Naive thymus-derived CD4-positive, alpha-beta T cell (primary cell): ENCODE measurements at places on chromosomes 5 and 9.
A peak's percentile ranks its signal among the peaks of the same experiment; 100 is the strongest.

GRCh38 chr9:77903666-77904285 lies 127.8 kb downstream of the GNAQ start:
- no peak for DNase-seq

GRCh38 chr5:149526845-149527590 lies 24.2 kb downstream of the CSNK1A1 start:
- no peak for DNase-seq

GRCh38 chr9:105232207-105232606 lies 12.2 kb upstream of the SLC44A1 start:
- no peak for DNase-seq

DNA sequence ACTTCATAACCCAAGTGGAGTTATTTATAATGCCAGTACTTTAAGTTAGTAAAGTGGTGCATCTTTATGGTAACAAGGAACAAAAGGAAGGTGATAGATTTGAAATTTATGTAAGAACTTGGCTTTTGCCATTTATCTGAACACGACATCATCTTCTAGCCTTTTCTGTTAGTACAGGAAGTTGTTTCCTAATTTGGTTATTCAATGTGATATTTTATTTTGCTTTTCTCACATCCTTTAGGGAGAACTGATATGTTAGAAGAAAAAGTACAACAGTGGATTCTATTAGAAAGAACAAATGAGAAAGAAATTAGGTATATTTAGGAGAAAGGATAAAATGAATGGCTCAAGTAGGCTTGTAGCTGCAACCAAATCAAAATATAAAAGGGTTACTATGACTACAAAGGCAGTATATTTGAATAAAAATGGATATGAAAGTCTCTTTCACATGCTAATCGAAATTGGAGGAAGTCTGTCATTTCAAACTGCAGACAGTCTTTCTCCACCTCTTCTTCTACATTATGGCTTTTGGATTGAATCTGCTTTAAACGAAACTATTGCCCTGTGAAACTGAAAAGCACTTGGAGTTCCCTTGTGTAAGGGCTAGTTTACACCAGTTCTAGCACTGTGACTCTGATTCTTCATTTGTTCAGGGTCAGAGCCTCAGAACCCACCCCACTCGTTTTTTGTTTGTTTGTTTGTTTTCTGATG lies 18.5 kb upstream of the SLC24A2 start:
- no peak for DNase-seq

DNA sequence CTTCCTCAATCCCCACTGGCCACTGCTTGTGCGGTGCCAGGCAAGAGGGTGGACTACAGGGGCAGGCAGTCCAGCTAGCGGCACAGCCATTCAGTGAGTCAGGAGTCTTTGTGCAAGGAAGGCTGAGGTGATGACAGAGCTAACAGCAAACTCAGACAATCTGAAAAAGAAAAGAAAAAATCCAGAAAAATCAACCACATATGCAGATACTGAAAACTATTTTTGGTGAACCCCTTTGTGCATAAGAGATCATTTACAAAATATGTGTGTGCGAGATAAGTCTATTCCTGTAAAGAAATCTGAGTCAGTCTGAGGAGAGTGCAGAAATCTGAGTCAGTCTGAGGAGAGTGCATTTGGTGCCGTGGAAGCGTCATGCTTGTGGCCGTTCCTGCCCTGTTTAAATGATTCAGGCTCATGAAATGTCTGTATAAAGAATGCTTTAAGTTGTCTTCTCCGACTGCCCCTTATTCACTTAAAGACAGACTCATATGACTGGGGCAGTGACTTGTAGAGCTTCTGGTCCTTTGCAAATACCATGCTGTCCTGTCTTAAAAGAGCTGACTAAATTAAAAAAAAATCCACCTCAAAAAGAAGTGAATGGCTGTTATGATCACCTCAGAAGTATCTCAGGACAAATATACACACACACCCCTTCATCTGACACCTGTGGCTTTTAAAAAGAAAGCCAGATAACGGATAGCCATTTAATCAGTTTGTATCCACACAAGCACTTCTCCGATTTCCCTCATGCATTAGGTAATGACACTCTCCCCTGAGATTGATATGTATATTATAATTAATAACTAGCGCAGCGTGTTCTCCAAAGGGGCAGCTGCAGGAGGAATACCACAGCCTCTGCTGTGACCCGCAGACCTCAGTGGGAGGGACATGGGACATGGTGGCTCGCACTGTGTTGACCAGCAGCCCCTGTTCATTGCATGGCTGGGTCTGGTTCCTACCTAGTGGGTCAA lies 47.3 kb downstream of the TRIO start:
- DNase-seq = no peak

DNA sequence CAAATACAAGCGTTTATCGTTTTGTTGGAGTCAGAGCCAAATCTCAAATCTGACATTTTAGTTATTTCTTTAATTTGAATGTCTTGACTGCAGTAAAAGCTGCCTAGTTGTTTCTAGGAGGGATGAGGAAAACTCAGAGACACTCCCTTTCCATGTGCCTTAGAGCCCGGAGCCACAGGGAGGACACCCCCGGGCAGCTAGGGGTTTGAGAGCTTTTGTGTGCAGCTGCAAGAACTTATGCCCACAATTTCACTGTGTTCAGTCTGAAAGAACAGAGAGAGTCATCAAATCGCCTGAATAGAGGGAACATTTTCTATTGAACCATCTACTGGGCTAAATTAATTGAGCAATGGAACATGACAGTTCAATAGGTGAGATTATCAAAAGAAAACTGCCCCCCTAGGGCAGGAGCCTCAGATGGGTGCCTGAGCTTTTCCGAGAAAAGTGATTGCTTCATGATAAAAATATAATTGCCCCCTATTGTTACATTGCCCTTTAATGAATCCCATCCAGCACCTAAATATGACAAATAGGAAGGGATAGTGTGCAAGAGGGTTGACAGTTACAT lies 709.3 kb upstream of the RGMB start:
- no peak for DNase-seq

- DNase-seq = no peak
These were observed 112.3 kb upstream of the ANKH start for GRCh38 chr5:14983666-14984441.

DNA sequence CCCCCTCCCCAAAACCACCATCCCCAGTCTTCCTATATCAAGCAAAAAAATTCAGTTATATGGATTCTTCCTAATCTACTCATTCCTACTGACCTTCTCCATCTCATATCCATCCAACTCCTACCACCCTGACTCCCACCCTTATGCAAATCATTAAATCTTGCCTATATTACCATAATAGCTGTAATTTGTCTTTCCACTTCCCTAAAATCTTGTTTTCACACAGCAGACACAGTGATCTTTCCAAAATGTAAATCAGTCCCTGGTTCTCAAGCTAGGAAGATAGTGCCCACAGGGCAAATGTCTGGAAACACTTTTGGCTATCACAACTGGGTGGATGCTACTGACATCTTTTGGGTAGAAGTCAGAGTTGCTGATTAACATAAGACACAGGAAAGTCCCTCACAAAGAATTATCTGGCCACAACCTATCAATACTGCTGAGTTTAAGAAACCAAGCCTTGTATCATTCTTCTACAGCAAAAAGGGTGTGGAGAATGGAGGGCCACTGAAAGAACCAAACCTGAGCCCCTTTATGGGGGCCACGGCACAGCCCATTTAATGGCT lies 1.4 kb downstream of the SRA1 start:
- DNase-seq = no peak

GRCh38 chr5:102765350-102765749 lies 10.2 kb downstream of the PAM start:
- DNase-seq = no peak

GRCh38 chr9:519579-519978 lies 304.9 kb downstream of the DOCK8 start:
- DNase-seq = no peak

- no peak for DNase-seq
These were observed 74.0 kb upstream of the MIER3 start for GRCh38 chr5:57025961-57026360.

GRCh38 chr5:36585701-36586100 lies 20.7 kb upstream of the SLC1A3 start:
- no peak for DNase-seq

- DNase-seq = no peak
These were observed 66.6 kb downstream of the ITGA1 start for GRCh38 chr5:52854301-52854700.

GRCh38 chr9:95870352-95870751 lies 5.1 kb upstream of the ERCC6L2 start:
- no peak for DNase-seq

- DNase-seq = no peak
These were observed 27.8 kb downstream of the DPYSL3 start for GRCh38 chr5:147481874-147482705.

DNA sequence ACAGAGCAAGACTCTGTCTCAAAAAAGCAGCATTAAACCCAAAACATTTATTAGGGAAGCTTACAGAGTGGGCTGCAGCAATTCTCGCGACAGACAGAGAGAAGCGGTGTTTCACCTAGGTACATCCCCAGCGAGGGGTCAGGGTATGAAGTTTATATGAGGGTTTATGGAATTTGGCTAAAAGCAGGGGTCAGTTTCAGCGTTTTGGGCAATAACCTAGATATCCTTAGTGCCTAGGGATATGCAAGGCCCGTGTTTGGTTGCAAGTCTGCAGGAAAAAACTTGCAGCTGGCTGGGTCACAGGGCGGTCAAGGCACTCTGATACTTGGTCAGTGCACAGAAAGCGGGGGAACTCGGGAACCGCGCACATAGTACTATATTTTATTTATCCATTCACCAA lies 649 bp upstream of the GLE1 start:
- DNase-seq = no peak

DNA sequence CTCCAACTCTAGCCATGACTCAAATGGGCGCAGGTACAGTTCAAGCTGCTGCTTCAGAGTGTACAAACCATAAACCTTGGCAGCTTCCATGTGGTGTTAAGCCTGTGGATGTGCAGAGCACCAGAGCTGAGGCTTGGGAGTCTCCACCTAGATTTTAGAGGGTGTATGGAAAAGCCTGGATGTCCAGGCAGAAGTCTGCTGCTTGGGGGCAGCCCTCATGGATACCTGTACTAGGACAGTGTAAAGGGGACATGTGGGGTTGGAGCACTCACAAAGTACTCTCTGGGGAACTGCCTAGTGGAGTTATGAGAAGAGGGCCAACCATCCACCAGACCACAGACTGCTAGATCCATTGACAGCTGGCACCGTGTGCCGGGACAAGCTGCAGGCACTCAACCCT lies 273.5 kb upstream of the ST8SIA4 start:
- no peak for DNase-seq

GRCh38 chr5:94469894-94470329 lies 148.5 kb downstream of the KIAA0825 start:
- no peak for DNase-seq

GRCh38 chr5:151298063-151298855 lies 5.3 kb downstream of the SLC36A3 start:
- no peak for DNase-seq

- no peak for DNase-seq
These were observed 11.1 kb upstream of the CEP72 start for GRCh38 chr5:600886-601541.

GRCh38 chr5:90231688-90232087 lies 177.9 kb downstream of the CETN3 start:
- no peak for DNase-seq

DNA sequence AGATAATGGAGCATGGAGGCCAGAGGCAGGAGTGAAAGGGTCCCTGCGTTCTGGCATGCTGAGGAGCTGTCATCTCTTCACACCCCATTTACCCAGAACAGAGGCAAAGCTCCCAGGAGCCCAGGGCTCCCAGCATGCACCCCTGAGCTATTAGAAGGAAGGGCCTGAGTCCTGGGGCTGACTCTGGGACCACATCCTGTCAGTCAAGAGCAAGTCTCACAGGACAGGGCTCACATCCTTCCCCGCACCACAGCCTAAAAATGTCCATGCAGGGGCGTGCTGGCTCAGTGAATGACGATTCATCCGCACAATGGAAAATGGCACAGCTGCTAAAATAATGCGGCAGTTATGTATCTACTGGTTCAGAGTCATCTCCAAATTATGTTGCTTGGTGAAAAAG lies 31.4 kb downstream of the CAMK2A start:
- DNase-seq = no peak

DNA sequence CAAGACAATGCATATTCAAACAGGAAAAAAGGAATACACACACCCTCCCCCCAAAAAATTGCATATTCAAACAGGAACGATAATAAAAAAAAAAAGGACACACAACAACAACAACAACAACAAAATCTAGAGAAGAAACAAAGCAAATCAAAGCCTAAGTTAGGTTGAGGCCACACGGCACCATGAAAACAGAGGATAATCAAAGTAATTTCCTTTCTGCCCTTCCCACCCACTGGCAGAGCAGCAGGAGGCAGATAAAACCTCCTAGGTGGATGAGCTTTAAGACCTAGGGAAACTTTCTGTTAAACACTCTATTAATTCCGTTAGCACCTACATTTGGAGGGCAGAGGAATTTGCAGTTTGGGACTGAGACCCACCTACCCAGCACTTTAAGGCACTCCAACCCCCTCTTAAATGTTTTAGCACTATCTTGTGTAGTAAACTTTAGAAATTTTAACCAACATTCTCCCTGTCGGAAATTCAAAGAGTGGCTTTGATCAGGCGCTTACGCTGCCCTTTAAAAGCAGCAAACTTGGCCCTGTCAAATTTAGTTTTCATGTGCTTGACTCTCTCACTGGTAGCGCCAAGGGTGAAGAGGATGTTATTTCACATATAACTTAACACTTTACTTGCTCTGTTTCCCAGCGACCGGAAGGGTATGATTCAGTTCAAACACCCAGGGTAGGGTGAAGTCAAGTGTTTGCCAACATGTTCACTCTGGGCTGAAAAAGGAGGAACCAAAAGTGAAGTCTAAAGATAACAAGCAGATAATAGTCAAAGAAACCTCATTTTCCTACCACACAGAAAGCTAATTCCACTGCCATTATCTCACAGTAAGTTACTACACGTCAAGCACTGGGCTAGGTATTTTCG lies 9.2 kb downstream of the ENC1 start:
- DNase-seq = peak; percentile 49

GRCh38 chr9:136671646-136672430 lies 9.1 kb downstream of the EGFL7 start:
- DNase-seq = no peak

DNA sequence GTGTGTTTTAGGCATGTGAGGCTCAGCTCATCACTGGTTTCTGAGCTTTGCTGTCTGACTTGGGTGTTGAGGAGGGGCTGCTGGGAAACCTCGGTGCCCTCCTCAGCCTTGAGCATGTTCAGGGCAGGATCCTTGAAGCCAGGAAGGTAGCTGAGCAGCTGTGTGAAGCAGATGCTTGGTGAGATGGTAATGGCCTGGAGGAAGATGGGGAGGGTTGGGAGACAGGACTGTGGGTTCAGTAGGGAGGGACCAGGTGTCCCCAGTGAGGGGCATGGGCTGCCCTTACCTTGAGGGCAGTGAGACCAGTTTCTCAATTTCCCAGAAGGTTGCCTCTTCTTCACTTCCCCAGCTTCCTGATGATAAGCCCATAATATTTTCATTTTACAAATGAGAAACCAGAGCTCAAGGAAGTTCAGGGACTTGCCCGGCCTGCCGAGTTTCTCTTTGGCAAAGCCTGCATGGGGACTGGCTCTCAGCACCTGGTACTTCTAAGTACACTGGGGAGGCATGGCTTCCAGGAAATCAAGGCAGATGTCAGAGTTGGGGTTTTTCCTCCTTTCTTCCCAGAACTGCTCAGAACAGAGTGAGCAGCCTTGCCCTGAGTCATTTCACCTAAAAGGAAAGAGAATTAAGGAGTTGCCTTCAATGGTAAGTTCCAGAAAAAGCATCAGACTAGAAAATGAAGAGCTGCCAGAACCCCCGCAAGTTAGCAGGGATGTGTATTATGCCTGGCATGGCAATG lies 225.7 kb downstream of the MAST4 start:
- DNase-seq = no peak

GRCh38 chr5:14388741-14389140 lies 192.9 kb upstream of the OTULINL start:
- no peak for DNase-seq

- DNase-seq = no peak
These were observed 193.1 kb upstream of the FREM1 start for GRCh38 chr9:15103290-15103689.
